HFFc6 (cell line): ENCODE measurements at places on chromosomes 4 and X.

DNA sequence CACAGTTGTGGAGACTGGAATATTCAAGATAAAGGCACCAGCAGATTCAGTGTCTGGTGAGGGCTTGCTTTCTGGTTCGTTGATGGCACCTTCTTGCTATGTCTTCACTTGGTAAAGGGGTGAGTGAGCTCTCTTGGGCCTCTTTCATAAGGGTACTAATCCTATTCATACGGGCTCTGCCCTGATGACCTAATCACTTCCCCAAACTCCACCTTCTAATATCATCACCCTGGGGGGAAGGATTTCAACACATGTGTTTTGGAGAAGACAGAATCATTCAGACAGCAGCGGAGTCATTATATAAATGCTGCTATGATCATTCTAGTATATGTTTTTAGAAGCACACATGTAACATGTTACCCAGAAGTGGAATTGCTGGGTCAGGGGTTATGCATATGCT lies 295.3 kb upstream of the CTSO start:
- no peak for DNase-seq

DNA sequence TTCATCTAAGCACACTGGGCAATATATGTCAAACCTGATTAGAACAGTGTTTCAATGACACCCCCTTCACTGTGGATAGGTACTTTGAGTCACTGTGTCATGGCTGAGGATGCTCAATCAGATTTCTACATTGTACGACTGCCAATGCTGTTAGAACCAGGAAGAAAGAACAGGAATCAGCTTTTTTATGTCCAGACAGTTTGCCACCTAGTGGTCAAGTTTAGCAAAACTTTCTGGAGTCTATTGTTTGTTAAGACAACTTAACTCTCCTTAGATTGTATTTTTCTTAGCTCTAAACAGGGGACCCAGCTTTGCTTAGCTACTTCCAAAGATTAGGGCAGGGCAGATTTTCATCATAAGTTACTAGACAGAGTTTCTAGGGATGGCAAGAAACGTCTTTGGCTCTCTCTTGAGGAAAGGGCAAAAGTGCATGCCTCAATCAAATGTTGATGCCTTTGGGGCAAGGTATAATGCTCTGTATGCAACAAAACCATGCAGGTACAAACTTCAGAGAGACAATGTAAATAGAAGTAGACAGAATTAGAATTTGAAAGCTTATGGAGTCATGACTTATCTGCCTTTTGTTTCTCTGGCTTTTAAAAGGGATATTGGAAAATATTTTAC lies 40.5 kb upstream of the BMP3 start:
- DNase-seq, result peak; percentile 78

DNA sequence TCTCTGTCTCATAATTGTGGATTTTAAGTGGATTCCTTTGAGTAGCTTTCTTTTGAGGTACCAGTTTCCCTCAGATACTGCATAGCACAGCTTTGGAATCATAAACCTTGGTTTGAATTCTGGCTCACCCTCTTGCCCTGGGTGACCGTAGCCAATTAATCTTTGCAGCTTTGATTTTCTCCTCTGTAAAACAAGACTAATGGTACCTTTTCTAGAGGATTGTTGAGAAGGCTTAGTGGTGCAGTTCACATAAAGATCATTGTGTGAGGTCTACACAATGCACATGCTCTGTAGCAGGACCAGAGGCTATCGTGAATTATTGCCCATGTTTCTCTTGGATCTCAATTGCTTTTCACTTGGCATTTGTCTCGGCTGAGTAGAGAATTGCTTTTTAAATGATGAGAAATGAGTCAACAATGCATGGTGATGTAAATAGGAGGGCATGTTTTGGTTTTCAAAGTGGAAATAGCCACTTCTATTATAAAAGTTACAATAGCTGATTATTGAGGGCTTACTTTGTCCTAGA lies 47.9 kb downstream of the TMEM131L start:
- DNase-seq, result peak; percentile 81

DNA sequence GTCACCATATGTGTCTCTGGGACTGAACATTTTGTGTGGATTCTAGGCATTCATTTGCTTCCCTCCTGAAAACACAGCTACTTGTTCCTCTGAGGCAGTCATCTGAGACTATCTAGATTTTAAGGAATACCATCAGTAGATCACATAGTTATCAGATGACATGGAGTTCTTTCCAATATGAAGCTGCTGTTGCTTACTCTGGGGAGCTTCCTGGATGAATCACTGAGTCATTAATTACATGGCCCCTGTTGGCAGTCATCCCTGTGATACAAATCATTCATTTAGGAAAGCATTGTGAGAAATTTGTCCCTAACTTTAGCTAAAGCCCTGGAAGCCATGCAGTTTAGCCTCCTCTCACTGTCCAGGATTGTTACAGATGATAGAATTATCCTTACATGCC lies 98.2 kb upstream of the ARSJ start:
- peak; percentile 90 for DNase-seq

DNA sequence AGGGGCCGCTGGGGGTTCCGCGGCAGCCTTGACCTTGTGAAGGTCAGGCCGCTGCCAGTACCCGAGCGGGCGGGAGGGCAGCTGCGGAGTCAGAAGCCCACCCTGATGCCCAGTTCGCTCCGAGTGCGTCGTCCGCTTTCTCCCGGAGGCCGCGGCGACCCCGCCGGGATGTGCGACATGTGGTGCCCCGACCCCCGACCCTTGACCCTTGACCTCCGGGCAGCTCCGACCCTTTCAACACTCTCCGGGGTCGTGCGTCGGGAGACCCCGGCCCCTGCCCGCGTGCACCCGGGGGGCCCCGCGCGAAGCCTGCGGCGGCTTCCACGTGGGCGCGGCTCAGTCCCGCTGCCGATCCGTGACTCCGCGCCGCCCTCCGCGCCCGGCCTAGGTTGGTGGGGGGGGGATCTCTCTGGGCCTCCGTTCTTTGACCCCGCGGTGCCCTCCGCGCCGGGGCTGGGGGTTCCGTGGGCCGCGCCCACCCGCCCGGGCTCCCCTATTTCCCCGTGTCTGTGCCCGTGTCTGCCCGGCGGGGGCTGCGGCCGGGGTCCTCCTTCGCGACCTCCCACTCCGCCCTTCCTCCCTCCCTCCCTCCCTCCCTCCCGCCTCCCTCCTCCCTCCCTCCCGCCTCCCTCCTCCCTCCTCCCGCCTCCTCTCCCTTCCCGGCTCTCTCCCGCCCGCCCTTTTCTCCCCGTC lies 609 bp upstream of the SLC25A6 start:
- peak; percentile 37 for DNase-seq

GRCh38 chrX:34144246-34144645 lies 12.1 kb upstream of the FAM47A start:
- DNase-seq, result no peak

GRCh38 chr4:16072168-16072567 lies 11.7 kb downstream of the PROM1 start:
- DNase-seq, result no peak
